Activated T-helper 1 cell treated with anti-CD3 and anti-CD28 coated beads, Interleukin-12 subunit alpha, Interleukin-12 subunit beta, Interleukin-2, Interleukin-4 antibody, amounts not matched to agents 30 ng/mL and 10 ng/mL and 1 ng/mL, durations not matched to agents 14 hours and 24 hours and 36 hours (primary cell): ENCODE measurements at places on chromosomes 13 and 19. TPM values are rescaled to one million over a fixed set of nuclear protein-coding genes. Genes with fewer than 3 reads are reported as not detected.
A peak's percentile ranks its signal among the peaks of the same experiment; 100 is the strongest.

- DNase-seq = no peak
Observed at GRCh38 chr19:39148939-39149529, 23.4 kb downstream of the PAK4 start.

GRCh38 chr13:110784704-110785103 is 71.2 kb downstream of the ING1 start:
- DNase-seq = no peak

Gene ATXN8OS
- not detected in 2 replicates for total RNA-seq

DNA sequence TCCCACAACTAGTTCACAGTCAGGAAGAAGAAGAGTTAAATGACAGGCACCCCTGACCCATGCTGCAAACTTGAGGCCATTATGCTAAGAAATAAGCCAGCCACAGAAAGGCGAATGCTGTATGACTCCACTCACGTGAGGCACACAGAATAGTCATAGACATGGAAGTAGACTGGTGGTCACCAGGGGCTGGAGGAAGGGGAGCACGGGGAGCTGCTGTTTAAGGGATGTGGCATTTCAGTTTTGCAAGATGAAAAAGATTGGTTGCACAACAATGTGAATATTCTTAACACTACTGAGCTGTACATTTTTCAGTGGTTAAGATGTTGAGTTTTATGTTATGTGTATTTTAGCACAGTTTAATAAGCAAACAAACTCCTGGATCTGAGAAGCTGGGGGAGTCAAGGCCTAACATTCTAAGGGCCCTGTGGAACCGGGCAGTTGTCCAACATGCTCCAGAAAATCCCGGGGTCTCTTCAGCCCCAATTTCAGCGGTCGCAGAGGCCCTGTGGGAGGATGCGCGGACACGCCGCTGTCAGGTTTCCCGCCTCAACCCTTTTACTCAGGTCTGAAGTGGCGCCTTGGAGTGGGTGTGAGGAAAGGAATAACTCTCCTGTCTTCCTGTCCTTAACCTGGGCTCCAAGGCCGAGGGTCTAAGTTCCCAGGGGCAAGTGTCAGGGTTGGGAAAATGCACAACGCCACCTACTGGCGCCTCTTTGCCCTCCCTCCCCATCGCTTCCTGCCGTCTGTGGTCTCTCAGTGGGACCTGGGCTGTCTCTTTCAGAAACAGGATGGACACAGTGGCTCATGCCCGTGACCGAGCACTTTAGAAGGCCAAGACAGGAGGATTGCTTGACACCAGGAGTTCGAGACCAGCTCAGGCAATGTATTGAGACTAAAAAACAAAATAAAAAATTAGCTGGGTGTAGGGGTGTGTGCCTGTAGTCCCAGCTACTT is 4.4 kb upstream of the TMEM272 start:
- peak; percentile 17 for DNase-seq

- no peak for DNase-seq
Observed at GRCh38 chr13:38804536-38804935, 117.7 kb downstream of the FREM2 start.

GRCh38 chr19:48487544-48487943 is 18.4 kb downstream of the CYTH2 start:
- no peak for DNase-seq

Gene NCR1
- not detected in 2 replicates for total RNA-seq
